Stimulated activated CD8-positive, alpha-beta memory T cell treated with anti-CD3 and anti-CD28 coated beads, Interleukin-2, amount 100 ng/mL, for 1 hour (primary cell): ENCODE measurements at places on chromosomes 11 and 22.
A peak's percentile ranks its signal among the peaks of the same experiment; 100 is the strongest.

DNA sequence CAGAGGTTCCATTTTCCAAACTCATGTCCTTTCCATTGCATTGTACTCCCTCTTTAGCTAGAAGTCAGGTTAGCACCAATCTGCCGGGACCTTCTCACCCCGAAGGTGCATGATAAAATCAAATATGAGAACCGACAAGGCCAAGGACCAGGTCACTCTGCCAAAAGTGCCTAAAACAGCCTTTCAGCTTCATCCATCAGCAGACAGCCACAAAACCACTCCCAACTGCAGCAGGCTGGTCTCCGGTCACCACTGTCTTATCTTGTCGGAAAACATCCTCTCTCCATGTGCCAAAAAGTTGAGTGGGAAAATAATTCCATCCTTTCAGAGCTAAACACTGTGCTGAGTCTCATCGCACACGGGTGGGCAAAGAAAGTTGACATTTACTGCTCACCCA lies 1.4 kb downstream of the PI4KA start:
- DNase-seq: no peak

DNA sequence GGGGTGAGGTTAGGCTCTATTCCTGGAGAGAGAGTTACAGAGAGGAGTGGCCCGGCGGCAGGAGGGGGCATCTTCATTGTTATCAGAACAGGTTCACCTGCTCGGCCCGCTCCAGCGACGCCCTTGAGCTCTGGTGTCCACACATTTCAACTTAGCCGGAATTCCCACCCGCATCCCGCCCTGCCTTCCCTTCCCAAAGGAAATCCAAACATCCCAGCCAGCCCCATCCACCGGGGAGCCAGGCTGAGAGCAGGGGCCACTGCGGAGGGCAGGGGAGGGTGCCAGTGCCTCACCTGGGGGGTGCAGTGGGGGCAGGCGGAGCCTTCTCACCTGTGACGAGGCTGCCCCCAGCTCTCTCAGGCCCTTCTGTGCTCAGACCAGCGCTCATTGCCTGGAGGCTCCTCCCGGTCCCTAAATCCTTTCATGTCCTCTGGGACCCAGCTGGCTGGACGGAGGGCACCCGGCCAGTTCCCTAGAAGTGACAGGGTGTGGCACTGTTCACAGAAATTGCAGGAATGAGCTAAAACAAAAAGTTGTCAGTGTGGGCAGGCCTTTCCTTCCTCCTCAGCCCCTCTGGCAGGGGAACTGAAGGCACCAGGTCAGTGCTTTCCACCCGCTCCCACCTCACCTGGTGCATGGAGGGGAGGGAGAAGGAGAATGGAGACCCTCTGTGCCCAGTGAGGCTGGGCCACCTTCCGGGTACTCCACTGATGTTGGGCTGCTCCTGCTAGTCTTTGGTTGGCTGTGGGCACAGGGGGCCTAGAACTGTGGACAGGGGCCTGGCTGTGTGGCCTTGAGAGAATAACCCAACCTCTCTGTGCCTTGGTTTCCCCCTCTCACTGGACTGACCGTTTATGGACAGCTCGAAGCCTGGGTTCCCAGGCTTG lies 2.2 kb upstream of the MRGPRG start:
- DNase-seq: no peak

DNA sequence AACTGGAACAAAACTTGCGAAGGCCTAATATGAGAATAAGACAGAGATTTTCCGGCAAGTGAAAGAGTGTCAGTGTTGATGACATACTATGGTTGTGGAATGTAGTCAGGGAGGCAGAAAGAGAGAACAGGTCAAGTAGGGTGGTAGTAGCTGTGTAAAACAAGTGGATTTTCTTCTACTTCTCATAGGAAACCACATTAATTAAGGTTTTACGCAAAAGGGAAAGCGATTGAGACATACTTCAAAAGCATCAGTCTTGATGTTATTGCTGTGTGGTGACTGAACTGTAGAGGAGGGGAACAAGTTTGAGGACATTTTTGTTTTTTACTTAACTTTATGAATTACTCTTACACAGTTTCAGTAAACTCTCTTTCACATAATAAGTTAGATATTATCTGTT lies 186.0 kb upstream of the CNTN5 start:
- no peak for DNase-seq

DNA sequence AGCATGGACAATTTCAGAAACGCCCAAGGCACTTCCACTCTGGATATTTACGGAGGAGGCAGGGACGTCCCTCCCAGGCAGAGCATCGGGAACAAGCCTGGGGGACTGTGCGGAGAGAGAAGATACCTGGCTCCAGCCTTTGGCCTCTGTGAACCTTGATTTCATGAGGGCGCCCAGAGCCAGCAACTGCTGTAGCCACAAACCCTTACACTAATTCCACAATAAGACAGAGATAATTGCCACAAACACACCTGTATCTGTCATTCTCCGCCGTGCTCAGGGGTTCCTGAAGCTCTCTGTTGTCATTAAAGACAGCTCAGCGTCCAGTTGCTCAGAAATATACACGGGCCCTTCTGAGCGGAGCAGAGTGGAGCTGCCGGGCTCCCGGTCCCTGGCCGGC lies 1292.1 kb downstream of the TBC1D22A start:
- no peak for DNase-seq

DNA sequence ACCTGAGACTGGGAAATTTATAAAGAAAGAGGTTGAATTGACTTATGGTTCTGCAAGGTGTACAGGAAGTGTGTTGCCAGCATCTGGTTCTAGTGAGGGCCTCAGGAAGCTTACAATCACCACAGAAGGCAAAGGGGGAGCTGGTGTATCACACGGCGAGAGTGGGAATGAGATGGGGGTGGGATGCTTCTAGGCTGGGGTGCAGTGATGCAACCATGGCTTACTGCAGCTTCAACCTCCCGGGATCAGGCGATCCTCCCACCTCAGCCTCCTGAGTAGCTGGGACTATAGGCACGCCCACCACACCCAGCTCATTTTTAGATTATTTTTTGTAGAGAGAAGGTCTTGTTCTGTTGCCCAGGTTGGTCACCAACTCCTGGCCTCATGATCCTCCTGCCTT lies 61.0 kb downstream of the C22orf31 start:
- no peak for DNase-seq

GRCh38 chr22:41935015-41935351 lies 8.4 kb upstream of the TNFRSF13C start:
- no peak for DNase-seq

DNA sequence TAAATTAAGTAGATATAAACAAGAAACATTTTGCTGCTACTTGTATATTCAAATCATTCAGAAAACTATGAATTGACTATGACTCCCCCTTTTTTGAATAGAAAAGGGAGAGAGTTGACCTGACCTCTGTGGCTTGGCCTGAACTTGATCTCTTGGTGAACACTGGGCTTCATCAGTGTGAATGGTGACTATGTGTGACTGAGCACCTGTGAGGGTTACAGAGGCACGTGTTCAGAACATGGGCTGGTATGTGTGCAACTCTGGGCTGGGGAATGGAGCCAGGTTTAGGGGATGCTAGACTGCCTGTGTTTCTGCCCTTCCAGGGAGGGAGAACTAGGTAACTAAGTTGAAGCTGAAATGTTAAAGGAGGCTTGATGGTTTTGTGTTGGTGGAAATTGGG lies 29.2 kb downstream of the HSD17B12 start:
- DNase-seq: no peak

DNA sequence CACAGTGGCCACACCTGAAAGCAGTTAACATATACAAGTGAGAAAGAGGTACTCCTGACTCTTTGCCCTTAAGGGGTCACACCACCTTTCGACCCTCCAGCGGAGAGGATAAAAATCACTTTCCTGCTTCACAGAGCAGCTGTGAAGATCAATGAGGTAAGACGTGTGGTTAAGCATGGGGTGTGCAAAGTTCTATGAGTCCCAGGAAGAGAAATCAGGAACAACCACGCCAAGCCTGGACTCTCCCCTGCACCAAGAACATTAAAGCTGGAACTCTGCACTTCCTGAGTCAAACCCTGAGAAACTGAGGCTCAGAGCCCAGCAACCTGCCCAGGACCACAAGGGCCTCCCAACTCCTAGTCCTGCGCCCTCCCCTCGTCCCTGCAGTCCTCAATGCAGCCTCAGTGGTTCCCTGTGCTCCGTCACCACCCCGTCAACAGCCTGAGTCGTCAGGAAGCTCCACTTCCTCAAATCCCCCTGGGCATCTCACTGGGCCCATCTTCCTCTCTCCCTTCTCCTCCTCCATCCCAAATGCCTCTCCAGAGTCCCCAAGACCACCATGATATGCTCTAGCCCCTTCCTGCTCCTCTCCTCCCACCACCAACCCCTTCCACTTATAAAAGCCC lies 17.7 kb downstream of the TNKS1BP1 start:
- no peak for DNase-seq

GRCh38 chr11:35501776-35502175 lies 23.6 kb downstream of the PAMR1 start:
- DNase-seq: no peak

DNA sequence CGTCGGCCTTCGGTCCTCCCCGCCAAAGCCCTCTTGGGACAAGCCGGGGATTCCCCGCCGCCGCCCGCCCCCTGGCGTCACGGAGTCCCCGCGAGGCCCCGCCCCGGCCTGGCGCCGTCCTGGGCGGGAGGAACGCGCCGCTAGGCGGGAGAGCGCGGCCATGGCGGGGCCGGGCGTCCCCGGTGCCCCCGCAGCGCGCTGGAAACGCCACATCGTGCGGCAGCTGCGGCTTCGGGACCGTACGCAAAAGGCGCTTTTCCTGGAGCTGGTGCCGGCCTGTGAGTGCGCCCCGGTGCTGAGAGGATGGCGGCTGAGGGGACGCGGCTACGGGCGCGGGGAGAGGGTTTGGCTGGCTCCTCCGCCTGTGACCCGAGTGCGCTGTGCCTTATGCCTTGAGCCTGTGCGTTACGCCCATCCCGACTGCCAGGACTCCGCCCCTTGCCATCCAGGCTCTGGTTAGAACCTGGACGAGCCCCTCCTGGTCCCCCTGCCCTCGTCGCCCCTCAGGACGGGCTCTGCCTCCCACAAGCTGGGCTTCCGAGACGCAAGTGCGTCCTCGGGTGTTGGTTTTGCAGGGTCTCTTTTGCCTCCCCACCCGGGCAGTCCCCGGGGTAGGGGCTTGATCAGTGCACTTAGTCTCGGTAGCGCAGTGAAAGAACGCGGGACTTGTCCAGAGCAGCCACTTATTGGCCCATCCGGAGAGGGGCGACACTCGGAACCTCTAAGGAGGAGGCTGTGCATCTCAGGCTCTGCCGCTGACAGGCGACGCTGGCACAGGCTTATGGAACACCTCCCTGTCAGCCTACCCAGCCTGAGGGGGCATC lies at the start of gene ATG16L2:
TSS of gene ATG16L2 (plus strand) at position 126 of the 824 bp plus-strand sequence. CDS start at position 161, 35 bp downstream.
- DNase-seq: peak; percentile 81

- DNase-seq: no peak
Observed at GRCh38 chr22:40019100-40019499, 24.3 kb downstream of the FAM83F start.

DNA sequence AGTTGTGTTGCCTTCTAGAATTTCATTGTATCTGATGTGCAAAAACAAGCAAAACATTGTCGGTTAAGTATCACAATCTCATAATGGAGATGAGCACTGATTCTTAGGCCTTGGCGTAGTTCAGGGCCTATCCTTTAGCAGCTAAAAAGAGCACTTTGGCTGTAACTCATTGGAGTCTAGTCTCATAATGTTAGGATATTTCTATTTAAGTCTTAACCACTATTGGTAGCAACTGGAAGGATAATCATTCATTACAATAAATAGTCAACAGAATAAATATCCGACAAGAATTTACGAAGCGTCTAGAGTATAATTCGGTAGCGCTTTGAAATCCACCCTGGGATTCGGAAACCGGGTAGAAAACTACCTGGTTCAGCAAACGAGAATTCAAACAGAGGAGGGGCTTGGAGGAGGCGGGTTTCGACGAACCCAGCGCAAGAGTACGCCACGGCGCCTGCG lies 461 bp upstream of the EED start:
- peak; percentile 85 for DNase-seq

- DNase-seq: no peak
Observed at GRCh38 chr22:49760630-49761571, 66.8 kb downstream of the BRD1 start.

- DNase-seq: no peak
Observed at GRCh38 chr11:69229511-69229910, 64.4 kb upstream of the MYEOV start.

DNA sequence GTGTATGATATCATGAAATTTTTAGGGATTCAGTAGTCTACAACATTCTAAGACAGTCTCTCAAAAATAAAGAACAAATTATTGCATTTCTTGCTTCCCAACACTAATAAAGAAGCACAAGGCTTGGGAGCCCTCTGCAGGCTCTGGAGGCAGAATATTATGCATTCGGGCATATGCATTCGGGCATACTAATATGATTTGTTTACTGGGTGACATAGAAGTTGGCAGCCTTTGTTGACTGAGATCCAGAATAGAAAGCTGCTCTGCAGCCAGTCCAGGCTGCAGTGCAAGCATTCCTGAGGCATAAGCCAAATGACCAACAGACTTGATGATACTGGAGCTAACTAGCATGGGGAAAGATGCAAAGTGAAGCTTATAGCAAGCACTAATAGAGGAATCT lies 945.5 kb downstream of the OPCML start:
- DNase-seq: no peak

DNA sequence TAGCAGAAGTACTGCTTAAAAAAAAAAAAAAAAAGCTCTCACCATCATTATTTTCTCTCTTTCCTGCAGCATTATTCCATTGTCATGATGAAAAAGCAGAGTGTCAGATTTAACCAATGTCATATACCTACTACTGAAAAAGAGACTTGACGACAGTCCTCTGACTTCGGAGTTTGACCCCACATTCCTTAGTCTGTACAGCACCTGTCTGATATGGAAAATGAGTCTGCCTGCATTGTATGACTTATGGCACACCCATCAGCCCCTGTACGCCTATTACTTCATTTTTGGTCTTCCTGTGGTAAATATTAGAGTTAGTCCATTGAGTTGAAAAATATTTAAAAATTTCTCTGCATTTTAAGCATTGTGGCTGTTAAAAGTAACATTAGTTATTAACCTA lies 54.5 kb upstream of the NOX4 start:
- DNase-seq: no peak

- no peak for DNase-seq
Observed at GRCh38 chr22:20536590-20537324, 29.3 kb downstream of the MED15 start.
